ENCODE measurements at places on chromosomes 2 and 18.

DNA sequence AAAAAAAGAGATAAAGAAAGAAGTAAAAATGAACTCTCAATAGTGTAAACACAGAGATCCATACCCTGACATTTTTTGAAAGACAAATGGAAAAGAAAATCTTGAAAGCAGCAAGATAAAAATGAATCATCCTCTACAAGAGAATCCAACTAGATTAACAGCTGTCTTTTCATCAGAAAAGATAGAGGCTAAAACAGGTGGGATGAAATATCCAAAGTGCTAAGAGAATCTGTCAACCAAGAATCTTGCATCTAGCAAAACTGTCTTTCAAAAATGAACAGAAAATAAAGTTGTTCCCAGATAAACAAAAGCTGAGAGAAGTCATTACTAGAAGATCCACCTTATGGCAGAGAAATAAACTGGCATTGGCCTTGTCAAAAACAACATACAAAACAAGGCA is 117.3 kb upstream of the MAPRE2 start:
- no peak for DNase-seq

DNA sequence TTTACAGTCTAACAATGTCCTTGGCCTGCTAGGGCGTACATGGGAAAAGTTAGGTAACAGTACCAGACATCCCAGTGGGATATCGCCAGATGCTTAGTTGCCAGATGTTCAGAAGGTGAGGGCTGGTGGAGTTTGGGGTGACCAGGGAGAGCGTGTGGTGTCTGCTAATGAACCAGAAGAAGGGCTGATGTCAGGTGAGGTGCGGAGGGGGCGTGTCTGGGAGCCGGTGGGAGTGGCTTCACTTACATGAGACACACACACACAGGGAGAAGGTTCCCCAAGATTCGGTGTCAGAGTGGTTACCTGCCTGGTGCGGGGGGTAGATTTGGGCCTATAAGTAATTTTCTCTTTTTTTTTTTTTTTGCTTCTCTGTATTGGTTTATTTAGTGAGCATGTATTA is 12.2 kb downstream of the RAB31 start:
- no peak for DNase-seq

- no peak for DNase-seq
Measured at GRCh38 chr2:239473211-239473805, 72.5 kb upstream of the HDAC4 start.

DNA sequence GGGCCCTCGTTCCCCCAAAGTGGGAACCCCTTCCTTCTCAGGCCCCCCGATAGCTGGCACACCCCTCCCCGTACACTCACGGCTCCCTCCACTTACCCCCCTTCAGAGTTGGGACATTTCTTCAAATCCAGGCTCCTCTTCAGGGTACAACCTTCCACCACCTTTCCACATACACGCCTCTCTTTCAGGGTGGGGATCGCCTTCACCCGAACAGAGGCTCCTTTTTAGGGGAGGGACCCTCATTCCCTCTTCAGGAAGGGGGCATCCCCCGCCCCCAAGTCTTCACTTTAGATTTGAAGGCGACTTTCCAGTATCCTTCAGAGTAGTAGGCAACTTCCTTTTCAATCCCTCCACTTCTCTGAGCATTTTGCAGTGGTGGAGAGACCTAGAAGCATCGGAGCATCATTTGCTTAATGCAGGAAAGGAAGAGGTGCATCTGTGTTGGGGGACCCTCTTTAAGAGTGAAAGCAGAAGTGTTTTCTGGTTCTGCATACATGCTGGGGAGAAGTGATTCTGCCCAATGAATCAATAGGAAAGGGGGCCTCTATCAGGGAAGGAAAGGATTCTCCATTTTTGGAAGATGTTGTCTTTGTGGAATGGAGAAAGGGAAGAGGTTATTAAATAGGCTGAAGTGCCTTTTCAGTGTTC is 845 bp downstream of the EML4 start:
- peak; percentile 9 for DNase-seq

DNA sequence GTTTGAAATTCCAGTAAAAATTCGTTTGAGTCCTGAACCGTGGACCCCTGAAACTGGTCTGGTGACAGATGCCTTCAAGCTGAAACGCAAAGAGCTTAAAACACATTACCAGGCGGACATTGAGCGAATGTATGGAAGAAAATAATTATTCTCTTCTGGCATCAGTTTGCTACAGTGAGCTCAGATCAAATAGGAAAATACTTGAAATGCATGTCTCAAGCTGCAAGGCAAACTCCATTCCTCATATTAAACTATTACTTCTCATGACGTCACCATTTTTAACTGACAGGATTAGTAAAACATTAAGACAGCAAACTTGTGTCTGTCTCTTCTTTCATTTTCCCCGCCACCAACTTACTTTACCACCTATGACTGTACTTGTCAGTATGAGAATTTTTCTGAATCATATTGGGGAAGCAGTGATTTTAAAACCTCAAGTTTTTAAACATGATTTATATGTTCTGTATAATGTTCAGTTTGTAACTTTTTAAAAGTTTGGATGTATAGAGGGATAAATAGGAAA is 80.7 kb downstream of the ACSL3 start:
- DNase-seq: no peak

All from K562 (cell line).